ENCODE measurements at places on chromosomes 16 and 17.

- DNase-seq = peak; percentile 71
Observed at GRCh38 chr17:36837195-36837938, 99.9 kb upstream of the LHX1 start.

DNA sequence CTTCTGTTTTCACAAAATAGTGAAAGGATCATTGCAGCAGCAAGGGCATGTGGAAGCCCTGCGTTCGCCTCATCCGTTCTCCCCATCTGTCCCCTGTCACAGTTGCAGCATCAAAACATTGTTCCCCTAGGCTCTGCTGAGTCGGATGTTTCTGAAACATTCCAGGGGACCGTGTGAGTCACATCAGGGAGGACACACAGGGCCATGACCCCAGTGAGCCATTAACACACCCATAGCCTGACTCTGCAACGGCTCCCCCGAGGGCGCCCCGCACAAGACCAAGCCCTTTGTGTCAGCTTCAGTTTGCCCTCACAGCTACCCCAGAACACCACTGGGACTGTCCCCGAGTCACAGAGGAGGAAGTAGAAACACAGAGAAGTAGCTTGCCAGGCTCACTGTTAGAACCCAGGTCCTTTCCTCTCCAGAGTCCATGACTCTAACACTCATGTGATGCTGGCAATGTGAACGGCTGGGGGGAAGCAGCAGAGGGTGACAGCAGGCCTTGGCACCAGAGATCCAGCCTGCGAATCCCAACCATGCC is 63.3 kb upstream of the HSBP1 start:
- DNase-seq = no peak

GRCh38 chr16:68273459-68273858 is 9.1 kb downstream of the SLC7A6 start:
- DNase-seq = no peak

DNA sequence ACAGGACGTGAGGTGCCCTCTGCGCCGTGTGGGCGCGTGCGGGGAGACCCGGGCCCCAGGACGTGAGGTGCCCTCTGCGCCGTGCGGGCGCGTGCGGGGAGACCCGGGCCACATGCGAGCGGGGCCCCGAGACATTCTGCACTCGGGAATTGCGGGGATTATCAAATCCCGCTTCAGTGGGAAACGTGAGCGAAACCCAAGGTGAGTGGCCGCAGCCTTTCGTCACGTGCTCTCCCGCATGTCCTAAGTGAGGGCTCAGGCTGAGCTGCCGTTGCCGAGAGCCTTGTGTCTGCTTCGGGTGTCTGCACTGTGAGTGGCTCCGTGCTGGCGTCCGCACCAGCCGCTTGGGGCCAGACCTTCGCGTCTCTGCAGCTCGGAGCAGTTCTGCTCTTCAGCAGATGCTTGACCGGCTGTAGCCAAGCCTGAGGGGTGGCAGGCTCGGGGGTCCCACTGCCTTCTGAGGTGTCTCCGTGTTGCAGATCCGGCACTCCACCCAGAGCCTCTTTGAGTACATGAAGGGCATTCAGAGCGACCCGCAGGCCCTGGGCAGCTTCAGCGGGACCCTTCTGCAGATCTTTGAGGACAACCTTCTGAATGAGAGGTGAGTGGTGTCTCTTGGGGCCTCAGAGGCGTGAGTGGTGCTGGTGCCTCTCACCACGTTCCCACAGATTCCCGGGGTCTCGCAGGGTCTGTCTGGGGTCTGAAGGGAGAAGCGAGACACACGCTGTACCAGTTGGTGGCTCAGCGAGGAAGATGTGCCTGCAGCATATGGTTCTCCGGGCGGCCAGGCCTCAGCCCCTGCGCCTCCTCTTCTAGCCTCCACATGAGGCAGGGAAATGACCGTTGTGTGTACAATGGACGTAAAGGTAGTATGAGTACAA is 90.5 kb upstream of the ZNF750 start:
- DNase-seq = no peak

- DNase-seq = no peak
Observed at GRCh38 chr16:88566158-88566557, 4.0 kb upstream of the ZC3H18 start.

- no peak for DNase-seq
Observed at GRCh38 chr16:89031715-89032659, 55.0 kb upstream of the CBFA2T3 start.

- DNase-seq = no peak
Observed at GRCh38 chr17:39841134-39841683, 22.9 kb downstream of the IKZF3 start.

DNA sequence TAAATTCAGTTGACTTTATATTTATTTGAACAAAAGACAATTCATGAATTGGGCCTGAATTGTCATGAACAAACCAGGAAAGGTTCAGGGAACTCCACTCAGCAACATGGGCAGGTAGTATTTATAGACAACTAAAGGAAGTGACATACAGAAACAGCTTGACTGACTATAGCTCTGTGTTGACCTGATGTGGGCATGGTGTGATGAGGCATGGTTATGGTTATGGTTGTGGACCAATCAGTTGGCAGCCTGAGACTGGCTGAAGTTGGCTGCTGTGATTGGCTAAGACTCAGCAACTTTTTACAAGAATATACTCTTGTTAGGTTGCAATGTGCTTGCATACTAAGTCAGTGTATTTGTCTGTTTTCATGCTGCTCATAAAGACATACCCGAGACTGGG is 108.4 kb downstream of the HS3ST3B1 start:
- no peak for DNase-seq

DNA sequence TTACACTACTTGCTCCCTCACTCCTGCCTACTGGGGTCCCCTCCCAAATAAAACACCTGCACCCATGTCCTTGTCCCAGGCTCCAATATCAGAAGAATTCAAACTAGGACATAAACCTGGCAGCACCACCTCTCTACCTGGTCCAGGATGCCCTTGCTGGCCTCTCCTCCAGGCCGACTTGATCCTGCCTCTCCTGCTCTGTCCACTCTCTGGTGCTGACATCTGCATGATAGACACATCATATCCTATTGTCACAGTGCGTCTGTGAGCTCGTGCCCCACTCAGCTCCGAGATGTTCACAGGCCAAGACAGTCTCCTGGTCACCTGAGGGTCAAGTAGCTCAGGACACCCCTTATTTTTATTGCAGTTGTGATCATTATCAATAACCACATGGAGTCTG is 31.5 kb upstream of the GRIN2A start:
- no peak for DNase-seq

DNA sequence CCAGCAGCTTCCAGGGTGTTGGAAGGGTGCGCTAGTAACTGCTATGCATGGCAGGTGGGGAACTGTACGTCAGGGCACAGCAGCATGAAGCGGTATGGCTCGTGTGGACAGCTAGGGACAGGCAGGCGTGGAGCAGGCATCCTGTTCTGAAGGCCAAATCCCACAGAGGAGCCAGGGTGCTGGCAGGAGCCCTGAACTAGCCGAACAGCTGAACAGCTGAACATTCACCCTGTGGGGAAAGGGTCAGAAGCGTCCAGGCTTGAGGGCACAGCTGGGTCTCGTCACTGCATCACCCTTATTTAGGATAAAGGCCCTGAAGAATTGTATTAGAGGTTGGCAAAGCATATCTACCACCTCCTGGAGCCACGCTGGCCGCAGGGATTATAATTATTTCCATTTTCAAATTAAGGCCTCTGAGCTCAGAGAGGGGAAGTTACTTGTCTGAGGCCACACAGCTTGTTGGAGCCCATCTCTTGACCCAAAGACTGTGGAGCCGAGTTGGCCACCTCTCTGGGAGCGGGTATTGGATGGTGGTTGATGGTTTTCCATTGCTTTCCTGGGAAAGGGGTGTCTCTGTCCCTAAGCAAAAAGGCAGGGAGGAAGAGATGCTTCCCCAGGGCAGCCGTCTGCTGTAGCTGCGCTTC is 3.3 kb upstream of the STH start:
- DNase-seq = no peak

DNA sequence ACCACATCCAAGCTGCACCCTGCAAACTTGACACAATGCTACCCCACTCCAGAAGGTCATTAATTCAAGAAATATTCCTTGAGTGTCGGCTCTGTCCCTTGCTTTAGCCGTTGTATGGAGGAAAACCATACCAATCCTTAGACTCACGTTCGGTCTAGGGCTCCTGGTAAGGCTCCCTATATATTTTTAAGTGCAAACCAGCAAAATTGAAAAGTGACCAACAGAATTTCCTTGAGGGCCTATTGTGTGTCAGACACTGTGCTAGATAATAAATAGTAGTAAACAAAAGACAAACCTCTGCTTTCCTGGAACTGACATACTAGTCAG is 390 bp upstream of the BBS2 start:
- no peak for DNase-seq

DNA sequence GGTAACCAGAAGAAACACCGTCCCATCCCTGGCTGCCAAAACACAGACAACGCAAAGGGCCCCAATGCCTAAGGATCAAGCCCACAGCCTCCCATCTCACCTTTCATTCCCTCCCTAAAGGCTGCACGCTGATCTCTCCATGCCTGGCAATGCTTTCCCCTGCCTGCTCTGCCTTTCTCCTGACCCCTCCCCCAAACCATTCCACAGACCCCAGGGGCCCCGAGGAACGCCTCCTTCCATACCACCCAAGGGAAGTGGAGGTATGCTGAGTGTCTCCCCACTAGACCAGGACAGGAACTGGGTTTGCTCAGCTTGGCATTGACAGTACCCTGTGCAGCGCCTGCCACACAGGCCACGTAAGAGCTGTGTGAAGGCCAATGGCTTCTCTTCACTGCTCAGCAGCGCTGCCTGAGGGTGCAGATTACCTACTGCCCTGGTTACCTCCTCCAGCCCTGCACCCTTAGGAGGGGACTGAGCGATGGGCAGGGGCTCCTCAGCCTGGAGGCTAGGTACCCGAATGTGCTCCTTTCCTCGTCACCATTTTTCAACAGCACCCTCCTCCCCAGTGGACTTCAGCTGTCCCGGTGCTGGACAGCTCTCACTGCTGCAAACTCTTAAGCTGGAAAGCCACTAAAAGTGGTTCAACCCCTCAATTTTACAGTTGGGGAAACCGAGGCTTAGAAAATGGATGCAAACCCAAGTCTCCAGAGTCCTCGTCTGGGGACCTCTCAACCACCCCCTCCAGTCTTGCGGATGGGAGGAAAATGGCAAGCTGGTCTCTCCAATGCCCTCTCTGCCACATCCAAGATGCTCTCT is 45.0 kb downstream of the SRCIN1 start:
- DNase-seq = no peak

GRCh38 chr16:62036101-62036801 is at the start of gene CDH8:
Gene CDH8, minus strand, starts transcription at chr16:62036438. Its CDS starts 15,035 bp downstream, at chr16:62021403.
- DNase-seq = peak; percentile 72

All from NCI-H146 (cell line).